ENCODE measurements at places on chromosomes 1 and 21. TPM values are rescaled to one million over a fixed set of nuclear protein-coding genes. Genes with fewer than 3 reads are reported as not detected.

The CSTB gene
- total RNA-seq = 16.0 TPM

The POLR3C gene
- total RNA-seq = 53.1 TPM

The SNRNP40 gene
- total RNA-seq = 114 TPM

The PYHIN1 gene
- not detected for total RNA-seq
